ENCODE measurements at places on chromosomes 5 and 9.

DNA sequence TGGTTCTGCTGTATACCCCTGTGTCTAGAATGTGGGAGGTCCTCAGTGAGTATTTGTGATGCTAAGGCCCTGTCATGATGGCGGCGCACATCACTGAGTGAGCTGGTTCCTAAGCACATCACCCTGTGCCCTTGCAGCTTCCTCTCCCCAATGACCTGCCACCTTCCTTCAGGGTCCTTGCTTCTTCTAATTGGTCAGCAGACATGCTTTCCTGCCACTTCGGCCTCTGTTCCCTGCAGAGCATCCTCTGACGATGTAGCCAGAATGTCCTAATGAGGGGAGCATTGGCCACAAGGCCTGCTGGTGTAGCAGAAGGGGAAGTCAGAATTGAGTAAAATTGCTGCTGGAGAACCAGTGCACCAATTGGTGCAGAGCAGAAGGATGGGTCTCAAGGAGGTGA is 31.1 kb upstream of the ANGPTL2 start:
- DNase-seq: no peak

DNA sequence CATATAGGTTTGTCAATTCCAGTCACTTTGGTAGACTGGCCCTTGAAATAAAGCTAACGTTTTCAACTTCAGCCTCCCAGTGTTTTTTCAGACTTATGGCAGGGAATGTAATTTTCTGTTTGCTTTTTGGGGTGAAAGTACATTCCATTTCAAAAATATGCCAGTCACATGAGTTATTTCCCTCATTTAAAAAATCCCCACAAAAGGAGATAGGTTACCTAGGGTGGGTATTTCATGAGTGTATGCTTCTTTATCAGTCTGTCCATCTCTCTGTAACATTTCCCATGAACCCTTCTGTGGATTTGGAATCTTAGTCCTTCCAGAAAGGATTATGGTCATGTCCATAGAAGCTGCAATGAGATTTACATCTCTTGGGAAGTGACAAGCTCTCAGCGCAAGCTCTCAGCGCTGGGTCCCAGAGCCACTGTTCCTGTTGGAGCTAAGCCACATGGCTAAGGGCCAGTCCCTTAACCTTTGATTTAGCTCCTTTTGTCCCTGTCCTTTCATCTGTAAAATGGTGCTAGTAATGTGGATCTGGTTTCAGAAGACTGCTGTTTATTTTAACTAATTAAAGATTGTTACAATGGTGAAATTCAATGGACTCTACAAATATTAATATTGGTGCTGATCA is 294.9 kb downstream of the NR3C1 start:
- no peak for DNase-seq

- DNase-seq: no peak
These were observed 395.0 kb upstream of the SMARCA2 start for GRCh38 chr9:1619915-1620710.

- DNase-seq: no peak
These were observed 725.3 kb upstream of the PTPRD start for GRCh38 chr9:11338130-11338529.

DNA sequence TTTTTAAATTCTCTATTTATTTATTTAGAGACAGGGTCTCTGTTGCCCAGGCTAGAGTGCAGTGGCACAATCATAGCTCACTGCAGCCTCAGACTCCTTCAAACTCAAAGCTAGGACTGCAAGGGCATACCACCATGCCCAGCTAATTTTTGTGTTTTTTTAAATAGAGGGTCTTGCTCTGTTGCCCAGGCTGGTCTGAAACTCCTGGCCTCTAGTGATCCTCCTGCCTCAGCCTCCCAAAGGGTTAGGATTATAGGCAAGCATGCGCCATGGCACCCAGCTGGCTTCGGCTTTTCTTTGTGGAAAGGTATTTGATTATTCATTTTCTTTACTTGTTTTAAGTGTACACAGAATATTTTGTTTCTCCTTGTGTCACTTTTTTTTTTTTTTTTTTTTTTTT is 5.2 kb downstream of the ZNF346 start:
- DNase-seq: no peak

GRCh38 chr9:16192403-16193017 is 639.7 kb downstream of the CCDC171 start:
- DNase-seq: no peak

GRCh38 chr5:121988488-121988887 is 26.7 kb downstream of the SRFBP1 start:
- DNase-seq: no peak

- no peak for DNase-seq
These were observed 170.4 kb downstream of the SYK start for GRCh38 chr9:90972057-90972456.

- DNase-seq: no peak
These were observed 344.9 kb downstream of the ICE1 start for GRCh38 chr5:5767286-5767928.

- DNase-seq: no peak
These were observed 117.6 kb downstream of the CARTPT start for GRCh38 chr5:71836559-71837112.

- no peak for DNase-seq
These were observed 24.6 kb downstream of the APC start for GRCh38 chr5:112762113-112762810.
